GM12878 (cell line): ENCODE measurements at places on chromosomes 1 and 21.
A peak's percentile ranks its signal among the peaks of the same experiment; 100 is the strongest.

GRCh38 chr1:162676750-162677149 is 44.5 kb downstream of the DDR2 start:
- DNase-seq = no peak

GRCh38 chr1:27658951-27659496 is 13.0 kb downstream of the IFI6 start:
- peak; percentile 62 for DNase-seq

DNA sequence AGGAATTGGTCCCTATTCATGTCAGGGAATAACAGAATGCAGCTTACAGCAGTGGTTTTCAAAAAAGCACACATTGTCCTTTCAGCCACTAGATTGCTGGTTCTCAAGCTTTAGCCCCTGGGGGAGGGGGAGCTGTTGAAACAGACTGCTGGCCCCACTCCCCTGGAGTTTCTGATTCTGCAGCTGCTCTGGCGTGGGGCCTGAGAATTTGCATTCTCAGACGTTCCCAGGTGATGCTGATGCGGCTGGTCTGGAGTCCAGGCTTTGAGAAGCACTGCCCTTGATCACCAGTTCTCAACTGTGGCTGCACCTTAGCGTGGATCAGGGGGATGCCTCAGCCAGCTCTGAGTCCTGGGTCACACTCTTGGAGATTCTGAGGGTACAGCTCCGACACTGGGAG is 62.7 kb upstream of the LAPTM5 start:
- DNase-seq = no peak

DNA sequence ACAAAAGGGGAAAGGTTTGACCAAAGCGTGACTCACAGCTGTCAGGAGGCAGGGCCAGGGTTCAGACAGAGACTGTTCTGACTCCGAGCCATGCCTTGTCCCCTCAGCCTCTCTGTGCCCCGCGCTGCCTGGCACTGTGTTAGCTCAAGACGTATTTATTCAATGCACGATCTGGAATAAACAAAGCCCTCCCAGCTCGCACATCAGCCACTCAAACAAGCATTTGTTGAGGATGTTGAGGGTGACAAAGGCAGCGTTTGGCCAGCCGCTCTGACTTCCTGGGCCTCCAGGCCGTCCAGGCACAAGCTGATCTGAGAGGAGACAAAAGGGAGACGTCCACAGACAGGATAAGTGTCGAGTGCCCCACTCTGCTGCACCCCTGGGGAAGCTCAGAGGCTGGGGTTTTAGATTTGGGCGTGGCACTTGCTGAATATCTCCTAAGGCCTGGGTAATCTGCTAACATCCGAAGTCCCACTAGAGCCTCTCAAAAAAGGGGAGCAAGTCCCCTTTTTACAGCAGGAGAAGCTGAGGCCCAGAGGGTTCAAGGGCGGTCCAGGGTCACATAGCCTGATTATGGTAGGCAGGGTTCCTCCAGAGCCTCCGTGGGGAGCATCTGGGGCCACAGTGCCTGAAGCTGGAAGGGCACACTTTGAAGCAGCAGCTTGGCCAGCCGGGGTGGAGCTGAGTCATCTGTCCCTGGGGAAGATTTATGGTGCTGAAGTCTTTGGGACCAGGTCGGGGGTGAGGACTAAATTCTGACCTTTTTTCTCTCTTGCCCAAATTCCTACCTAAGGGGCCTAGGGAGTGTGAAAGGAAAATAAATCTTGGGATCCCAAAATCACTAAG is 95.9 kb downstream of the SPSB1 start:
- DNase-seq = no peak

DNA sequence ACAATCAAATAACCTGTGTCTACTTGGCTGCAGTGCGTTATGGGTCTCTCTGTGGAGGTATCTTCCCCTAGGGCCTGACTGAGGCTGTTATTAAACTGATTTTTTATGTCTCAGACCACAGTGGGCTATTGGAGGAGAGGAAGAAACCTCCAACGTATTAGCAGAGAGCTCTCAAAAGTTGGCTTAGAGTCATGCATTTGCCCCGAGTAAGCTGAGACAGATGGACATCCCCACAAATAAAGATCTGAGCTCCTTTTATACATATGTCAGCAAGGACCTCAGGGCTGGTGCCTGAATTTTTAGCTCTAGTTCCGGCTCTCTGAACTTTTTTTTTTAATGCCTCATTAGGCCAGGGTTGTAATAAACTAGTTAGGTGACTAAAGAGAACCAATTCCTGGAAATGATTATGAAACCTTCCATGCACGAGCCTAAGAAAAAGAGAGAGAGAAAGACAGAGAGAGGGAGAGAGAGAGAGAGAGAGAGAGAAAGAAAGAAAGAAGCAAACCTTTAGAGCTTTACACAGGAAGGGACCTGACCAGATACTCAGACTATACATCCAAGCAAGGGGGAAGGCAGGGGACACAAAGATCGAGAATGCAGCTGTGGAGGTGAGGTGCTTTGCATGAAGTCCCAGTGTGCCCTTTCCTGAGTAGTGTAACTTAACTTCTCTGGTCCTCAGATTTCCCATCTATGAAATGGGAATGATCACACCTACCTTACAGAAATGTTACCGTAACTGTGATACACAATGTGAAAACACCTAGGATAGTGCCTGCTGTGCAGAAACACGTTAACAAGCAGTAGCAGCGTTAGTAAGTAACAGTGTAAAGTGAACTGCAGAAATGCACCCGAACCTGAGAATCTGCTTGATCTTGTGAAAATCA is 8.4 kb upstream of the PIGR start:
- DNase-seq = no peak

GRCh38 chr21:42844411-42845113 is 34.8 kb downstream of the WDR4 start:
- no peak for DNase-seq

DNA sequence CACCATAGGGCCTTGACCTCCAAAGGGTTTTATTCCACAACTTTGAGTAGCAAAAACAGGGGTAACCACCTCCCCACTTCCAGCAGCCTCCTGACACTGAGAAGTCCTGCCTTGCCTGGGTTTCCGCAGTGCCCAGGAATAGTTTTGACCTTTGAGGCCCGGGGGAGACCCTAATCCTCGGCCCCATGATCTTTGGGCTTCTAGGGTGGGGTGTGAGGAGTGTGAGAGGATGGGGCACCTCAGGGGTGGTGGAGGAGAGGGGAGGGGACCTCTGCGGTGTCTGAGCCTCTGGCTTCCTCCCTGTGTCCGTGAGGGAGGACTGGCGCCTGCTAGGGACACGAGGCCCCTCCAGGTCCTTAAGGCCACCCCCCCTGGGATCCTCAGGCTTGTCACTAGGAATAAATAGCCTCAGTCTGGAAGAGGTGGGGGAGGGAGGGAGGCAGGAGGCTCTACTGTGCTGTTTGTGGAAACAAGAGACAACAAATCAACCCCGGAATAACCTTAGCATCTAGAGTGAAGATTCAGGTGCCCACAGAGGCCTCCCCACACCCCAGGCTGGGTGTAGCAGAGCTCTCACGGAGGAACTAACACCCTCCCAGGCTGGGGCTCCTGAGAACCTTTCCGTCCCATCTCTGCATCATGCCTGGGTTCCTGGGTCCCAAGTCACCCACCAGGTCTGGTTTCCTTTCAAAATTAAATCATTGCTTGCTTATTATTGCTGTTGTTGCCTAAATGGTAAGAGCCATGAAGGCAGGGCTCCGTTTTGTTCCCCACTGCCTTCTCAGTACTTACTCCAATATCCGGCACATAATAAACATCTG is 904 bp upstream of the FHL3 start:
- no peak for DNase-seq

DNA sequence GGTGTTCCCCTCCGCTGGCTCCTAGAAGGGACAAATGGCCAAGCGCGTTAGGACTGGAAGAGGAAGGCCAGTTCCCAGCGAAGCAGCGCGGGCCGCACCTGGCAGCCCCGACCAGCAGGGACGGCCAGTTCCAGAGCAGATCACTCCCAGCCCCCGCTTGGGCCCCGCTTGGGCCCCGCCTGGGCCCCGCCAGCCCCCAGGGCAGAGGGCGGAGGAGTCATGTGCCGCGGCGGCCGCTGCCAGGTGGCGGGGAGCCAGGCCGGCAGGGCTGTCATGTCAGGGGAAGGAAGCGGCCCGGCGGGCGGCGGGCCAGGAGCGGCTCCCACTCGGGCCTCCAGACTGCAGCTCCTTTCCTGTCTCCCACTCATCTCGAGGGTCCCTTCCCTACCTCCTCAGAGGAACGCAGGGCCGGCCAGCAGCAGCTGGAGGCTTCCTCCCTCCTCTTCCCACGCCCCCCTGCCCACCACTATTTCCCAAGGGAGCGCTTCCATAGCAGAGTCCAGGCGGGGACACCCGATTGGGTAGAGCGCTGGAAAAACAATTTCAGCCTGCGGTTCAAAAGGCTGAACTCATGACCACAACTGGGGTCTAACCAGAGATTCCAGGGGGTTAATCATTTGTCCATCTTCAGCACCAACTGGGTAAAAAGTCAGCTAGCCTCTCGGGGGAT is 16.5 kb downstream of the ZNF697 start:
- no peak for DNase-seq

DNA sequence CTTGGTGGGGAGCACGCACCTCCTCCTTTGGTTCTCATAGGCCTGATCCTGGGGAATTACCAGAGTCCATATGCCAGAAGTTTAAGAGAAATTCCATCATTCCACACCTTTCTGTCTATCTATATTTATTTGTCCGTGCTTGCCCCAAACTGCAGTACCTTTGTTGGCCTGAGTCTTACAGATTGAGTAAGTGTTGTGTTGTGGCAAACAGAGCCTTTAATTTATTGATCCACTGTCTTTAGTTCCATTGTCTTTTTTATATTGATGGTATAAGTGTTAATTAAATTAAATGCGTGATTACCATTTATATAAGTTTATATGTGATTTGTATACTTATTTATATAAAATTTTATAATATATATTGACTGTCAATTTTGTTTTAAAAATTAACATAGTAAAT is 4.9 kb downstream of the SH3BGR start:
- DNase-seq = no peak

DNA sequence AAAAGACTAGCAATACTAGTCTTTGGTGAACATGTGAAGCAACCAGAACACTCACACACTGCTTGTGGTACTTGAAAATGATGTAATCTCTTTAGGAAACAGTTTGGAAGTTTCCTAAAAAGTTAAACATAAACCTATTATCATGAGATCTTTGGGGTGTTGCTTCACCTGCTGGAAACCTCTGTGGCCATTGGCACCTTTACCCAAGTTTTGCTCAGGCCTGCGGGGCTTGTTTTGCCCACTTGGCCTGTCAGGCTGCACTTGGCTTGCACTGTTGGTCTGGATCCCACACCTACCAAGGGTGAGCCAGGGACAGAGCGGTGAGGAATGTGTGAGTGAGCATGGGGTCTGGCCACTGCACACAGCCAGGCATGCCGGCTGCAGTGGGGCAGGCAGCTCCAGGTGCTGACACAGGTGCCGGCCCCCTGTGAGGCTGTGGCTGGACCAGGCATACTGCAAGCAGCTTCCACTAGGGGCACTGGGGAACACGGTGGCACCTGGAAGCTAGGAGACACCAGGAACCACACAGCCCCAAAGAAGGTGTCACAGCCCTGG is 14.4 kb upstream of the FNBP1L start:
- DNase-seq = no peak

- DNase-seq = no peak
Measured at GRCh38 chr1:232383455-232384123, 246.3 kb downstream of the SIPA1L2 start.

DNA sequence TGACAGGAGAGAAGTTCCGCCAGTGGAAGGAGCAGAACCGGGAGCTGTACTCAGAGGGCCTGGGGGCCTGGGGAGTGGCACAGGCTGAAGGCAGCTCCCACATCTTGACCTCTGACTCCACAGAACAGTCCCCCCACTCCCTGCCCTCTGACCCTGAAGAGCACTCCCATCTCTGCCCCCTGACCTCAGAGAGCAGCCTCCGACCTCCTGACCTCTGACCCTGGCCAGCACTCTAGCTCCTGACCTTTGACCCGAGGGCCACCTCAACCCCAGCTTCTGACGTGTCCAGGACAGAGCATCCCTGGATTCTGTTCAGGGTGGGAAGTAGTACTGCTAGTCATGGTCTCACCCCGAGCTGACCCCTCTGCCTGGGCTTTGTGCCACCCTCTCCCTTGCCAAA is 1.1 kb upstream of the CATSPER4 start:
- DNase-seq = no peak

GRCh38 chr1:33332357-33332789 is 11.5 kb upstream of the A3GALT2 start:
- DNase-seq = no peak

DNA sequence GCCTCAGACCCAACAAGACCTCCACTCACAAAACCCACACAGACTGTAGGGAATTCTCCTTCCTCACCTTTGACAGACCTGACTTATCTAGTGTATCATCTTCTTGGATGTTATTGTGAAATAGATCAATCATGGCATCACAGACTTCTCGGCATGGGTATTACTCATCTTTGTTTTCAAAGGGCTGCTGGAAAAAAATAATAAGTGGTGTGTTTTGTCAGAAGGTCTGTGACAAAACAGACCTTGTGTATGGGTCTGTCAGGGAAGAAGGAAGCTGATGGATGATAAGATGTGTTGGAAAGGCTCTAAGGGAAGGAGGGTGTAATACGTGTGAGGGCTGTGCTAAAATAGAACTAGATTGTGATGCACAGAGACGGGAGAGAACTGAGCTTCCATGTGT is 13.9 kb upstream of the S100A7 start:
- no peak for DNase-seq

DNA sequence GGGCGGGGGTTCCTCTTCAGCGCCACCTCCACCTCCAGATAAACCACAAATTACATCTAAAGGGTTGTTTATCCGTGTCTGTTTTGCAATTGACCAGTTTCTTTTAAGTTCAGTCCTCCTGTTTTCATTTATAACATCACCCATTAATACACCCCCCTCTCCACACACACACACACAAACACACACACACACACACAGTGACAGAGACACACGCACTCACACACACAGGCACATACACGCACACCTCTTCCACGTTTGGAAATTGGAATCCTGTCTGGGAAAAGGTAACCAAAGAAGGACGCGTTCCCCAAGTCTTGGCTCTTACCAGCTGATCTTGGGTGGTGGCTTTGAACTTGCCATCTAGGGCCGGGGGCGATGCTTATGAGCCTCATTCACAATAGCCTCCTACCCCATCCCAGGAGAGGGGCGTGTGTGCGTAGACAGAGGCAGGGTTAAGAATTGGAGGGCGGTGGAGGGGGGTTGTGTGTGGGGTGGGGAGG is 442 bp upstream of the CSMD2 start:
- DNase-seq = no peak

GRCh38 chr1:226541631-226542622 is 6.6 kb upstream of the STUM start:
- DNase-seq = no peak

DNA sequence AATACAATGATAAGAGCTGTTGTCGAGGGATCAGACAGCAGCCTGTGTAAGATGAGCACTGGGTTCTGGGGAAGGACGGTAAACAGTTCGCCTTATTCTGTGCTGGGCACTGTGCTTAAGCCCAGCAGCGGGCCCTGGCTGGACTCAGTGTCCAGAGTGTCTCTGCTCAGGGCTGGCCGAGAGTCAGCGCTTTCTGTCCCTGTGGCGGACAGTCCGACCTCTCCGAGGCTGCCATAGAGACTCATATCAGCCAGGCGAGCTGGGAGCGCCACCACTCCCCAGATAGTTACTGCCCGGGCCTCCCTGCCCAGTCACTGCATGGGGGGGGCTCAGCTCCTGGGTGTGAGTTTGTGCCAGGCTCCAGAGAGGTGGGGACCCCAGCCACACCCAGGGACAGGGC is 14.7 kb upstream of the NPHP4 start:
- DNase-seq = no peak
